AG08396 (cell line): ENCODE measurements at places on chromosomes 5 and 9.

DNA sequence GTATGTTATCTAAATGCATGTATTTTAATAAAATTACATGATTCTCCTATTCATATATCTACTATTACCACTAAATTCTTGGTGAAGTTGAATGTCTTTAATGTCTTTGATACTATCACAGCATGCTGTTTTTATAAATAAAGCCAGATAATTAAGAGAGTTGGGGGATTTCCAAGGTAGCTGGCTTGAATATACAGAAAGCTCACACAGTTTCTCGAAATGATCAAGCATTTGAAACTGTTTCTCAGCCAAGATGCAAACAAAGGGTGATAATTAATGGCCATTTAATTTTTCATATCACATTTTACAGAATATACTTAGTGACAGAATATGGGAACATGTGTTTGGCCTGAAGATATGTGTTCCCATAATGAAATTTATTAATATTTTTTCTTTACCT lies 145.6 kb upstream of the CDH12 start:
- DNase-seq = no peak

GRCh38 chr5:1037123-1037670 lies 28.6 kb downstream of the NKD2 start:
- no peak for DNase-seq

DNA sequence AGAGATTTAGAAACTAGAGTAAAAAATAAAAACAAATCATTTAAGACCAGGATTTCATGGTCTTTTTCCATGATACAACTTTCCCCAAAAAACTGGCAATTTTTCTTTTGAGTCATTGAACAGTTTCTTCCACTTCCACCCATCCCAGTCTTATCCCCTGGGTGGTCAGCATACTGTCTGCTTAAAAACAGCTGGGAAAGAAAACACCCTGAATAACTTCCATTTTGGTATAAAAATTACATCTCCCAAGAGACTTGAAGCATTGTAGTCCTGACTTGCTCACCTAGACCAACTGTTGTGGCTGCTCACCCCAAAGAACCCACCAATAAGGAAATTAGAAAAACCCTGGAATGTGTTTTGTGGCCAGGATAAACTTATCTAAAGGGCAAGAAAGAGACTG lies 731.3 kb downstream of the NR2F1-AS1 start:
- no peak for DNase-seq

DNA sequence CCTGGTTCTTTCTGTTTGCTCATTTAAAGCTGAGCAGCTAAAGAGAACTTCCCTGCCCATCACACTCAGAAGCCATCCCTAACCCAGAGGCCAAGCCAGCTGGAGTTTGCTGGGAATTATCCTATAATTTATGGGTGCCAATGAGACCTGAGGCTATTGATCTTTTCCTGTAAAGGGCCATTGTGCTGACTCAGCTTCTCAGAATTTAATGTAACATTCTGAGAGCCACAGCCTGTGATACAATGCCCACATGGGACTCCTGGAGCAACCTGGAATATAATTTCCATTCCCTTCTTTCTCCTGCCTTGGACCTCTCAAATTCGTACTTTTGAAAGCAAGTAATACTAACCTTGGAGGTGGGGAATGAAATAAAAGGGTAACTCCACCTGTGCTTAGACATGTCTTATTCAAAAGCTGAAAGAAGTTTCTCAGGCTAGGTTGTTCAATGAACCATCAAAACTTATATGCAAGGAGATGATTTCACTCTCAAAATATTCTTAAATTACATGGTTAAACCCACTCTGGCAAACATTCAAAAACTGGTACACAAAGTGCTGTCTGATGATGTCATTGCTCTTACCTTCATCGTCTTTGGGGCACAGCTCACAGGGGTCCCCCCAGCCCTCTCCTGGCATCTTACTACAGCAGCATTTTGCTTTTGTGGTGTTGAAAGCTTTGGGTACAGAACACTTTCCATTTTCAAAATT lies 206.7 kb downstream of the SLC12A2 start:
- no peak for DNase-seq

GRCh38 chr9:136402067-136402466 lies 2.1 kb upstream of the SNAPC4 start:
- DNase-seq = no peak

GRCh38 chr5:97266576-97266975 lies 83.5 kb upstream of the RIOK2 start:
- DNase-seq = no peak

DNA sequence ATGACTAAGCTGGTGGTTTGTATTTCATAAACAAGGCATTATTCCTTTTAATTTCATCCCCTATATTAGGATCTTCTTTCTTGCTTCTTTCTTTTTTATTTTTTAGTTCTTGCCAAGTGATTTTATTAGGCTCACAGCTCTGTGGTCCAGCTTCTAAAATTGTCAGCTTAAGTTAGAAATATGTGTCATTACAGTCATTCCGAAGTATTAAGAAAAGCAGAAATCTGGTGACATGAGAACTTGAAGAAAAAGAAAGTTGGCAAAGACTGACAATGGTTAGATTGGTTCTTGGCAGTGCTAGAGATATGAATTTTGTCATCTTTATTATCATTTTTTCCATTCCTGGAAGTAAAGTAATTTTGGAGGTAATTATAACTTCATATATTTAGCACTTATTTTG lies 166.5 kb upstream of the PRR16 start:
- DNase-seq = no peak

- no peak for DNase-seq
These were observed 323.0 kb downstream of the SPOCK1 start for GRCh38 chr5:137176126-137176525.

DNA sequence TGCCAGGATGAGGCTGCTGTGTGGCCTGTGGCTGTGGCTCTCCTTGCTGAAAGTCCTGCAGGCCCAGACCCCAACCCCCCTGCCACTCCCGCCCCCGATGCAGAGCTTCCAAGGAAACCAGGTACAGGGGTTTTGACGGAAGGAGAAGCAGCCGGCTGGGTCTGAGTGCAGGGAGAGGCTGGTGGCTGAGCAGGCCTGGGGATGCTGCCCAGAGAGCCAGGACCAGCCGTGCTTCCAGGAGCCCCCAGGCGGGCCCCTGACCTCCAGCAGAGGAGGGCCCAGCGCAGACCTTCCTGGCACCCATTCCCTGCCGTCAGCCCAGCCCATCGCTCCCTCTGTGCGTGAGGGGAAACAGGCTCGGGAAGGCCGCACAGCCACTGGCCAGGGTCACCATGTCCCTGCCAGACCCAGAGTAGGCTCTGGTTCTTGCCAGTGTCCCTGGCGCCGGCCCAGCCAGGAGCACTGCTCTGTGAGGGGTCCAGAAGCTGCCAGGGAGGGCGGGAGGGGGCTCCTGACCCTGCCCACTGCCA lies 313 bp downstream of the LCN12 start:
- no peak for DNase-seq
